ENCODE measurements at places on chromosomes 1 and 21. TPM values are rescaled to one million over a fixed set of nuclear protein-coding genes. Genes with fewer than 3 reads are reported as not detected.

Gene DNAH14
- 75.9 TPM for total RNA-seq

DNA sequence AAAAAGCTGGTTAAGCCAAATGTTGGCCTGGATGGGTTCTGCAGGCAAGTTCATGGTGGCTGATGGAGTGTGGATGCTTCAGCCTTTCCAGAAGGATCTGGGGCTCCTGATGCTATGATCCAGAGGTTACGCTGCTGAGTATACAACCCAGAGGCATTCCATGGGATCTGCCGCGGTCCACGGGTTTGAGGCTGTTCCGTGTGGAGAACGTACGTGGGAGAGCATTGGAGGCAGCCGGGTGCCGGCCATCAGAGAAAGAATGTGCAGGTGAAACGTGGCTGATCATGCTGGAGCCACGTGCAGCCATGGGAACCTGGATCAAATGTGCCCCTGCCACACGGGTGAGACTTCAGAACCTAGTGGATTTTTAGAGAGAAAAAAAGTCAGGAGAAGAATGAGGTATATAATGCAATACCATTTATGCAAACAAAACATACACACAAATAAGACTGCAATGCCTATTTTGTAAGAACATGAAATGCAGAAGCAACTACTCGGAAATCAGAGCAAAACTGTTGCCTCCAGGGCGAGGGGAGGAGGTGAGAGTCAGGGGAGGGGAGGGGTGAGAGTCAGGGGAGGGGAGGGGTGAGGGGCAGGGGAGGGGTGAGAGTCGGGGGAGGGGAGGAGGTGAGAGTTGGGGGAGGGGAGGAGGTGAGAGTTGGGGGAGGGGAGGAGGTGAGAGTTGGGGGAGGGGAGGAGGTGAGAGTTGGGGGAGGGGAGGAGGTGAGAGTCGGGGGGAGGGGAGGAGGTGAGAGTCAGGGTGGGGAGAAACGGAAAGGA, 116.5 kb upstream of the C1orf174 start:
- H3K27ac ChIP-seq, result no peak overlapping the region
- DNase-seq, result no peak
- no peaks in the 10 kb centered on the region for H3K36me3 ChIP-seq
- H3K4me3 ChIP-seq, result no peak overlapping the region
- H3K4me1 ChIP-seq, result no peaks in the 10 kb centered on the region
- no peaks in the 10 kb centered on the region for H3K27me3 ChIP-seq

Gene SCAF4
- total RNA-seq, result 13.0 TPM

DNA sequence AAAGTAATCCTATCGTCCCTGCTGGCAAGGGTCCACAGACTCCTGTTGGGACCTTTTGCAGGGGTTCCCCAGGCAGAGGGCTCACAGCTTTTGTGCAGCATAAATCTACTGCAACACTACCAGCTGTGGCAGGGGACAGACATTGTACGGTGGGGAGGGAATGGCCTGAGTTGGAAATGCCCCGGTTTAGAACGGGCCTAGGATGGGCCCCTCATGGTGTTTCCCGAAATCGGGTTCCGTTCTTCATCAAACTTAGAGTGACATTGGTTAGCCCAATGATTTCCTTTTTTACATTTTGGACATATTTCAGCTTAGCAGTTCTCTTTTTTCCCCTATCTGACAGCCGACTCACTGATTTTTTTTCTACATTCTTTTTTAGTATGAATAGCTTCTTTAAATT, 26.5 kb upstream of the SAMD11 start:
- H3K27ac ChIP-seq, result no peak overlapping the region
- H3K36me3 ChIP-seq, result no peaks in the 10 kb centered on the region
- DNase-seq, result no peak
- H3K4me3 ChIP-seq, result no peak overlapping the region
- no peaks in the 10 kb centered on the region for H3K4me1 ChIP-seq

- no peak overlapping the region for H3K27ac ChIP-seq
- no peaks in the 10 kb centered on the region for H3K4me1 ChIP-seq
- H3K36me3 ChIP-seq, result no peaks in the 10 kb centered on the region
Measured at GRCh38 chr1:162137179-162137960, 67.9 kb downstream of the NOS1AP start.

Gene OLFML2B
- 12.2 TPM for total RNA-seq

GRCh38 chr21:14678973-14679574, 133.0 kb upstream of the SAMSN1 start:
- no peaks in the 10 kb centered on the region for H3K27me3 ChIP-seq
- H3K36me3 ChIP-seq, result no peaks in the 10 kb centered on the region
- no peak overlapping the region for H3K27ac ChIP-seq
- no peaks in the 10 kb centered on the region for H3K4me1 ChIP-seq
- no peak overlapping the region for H3K4me3 ChIP-seq

Gene FCGR3A
- 11.7 TPM for total RNA-seq

DNA sequence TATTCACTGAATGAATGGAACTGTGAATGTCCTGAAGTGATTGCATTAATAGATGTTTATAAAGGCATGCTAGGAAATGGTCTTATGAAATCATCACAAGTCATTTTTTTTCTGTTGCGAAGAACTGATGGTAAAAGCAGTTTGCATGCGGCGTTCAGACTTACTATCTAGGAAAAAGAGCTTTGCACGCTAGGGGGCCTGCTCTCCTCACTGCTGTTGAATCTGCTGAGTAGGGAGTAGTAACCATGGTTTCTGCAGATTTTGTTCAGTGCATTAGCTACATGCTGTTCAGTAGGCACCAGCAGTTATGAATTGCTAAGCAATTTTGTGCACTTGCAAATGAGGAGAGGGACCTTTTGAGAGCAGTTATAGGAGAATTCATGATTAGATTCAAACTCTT, 57.9 kb downstream of the CENPF start:
- H3K27me3 ChIP-seq, result no peaks in the 10 kb centered on the region
- peaks cover 5% of the 10 kb centered on the region for H3K4me1 ChIP-seq

GRCh38 chr1:151992303-151993083, 1.2 kb downstream of the S100A10 start:
- peak overlapping the region; percentile 3 for H3K27ac ChIP-seq
- H3K27me3 ChIP-seq, result no peaks in the 10 kb centered on the region
- peak; percentile 55 for DNase-seq

Gene WDR64
- total RNA-seq, result not detected

Gene S100A3
- total RNA-seq, result 0.83 TPM

DNA sequence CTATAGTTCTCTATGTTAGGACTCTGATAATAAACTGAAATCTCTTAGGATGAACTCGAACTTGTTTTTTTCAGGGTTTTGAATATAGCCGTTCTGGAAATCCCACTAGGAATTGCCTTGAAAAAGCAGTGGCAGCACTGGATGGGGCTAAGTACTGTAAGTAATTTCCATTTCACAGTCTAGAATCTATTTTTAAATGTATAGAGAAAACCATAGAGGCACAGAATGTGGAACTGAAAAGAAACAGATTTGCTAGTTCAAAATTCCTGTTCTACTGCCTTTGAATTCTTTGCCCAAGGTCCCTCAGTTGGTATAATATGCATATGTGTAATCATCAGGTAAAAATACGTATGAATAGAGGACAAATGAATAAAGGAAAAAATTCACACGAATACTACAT, 4.8 kb downstream of the CTH start:
- H3K27me3 ChIP-seq, result no peaks in the 10 kb centered on the region
- DNase-seq, result no peak
- H3K27ac ChIP-seq, result no peak overlapping the region
- H3K4me1 ChIP-seq, result peaks cover 7% of the 10 kb centered on the region
- H3K4me3 ChIP-seq, result no peak overlapping the region

DNA sequence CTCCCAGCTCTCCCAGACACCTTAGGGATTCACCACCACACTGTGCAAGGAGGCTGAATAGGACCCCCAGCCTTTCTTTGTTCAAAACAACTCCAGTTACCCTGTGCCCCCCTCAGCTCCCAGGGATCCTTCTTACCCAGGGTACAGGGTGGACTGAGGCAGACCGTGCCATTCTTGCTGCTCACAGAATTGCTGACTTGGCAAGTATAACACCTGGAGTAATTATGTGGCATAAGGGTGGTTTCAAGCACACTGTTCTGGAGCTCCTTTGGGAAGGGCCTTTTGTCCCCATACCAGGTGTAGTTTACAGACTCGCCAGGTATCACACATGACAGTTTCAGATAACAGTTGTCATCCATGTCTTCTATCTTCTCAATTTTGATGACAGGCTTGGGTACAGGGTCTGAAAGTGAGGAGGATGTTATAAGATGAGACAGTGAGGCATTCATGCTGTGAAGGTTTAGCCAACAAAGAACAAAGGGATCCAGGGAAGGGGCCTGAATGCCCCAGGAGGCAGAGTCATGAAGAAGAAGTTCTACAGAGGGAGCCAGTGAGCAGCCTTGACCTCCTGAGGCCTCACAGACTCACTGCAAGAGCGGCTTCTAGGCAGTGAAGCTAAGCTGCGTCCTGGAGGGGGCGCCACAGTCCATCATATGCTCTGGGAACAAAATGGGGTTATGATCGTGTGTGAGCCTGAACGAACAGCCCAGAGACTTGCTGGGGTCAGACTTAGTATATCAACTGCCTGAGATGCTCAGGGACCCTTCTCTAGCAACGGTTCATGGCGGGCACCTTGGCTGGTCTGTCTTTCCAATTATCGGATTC, 30.3 kb downstream of the CD48 start:
- H3K27ac ChIP-seq, result no peak overlapping the region
- H3K4me3 ChIP-seq, result no peak overlapping the region
- no peaks in the 10 kb centered on the region for H3K36me3 ChIP-seq

DNA sequence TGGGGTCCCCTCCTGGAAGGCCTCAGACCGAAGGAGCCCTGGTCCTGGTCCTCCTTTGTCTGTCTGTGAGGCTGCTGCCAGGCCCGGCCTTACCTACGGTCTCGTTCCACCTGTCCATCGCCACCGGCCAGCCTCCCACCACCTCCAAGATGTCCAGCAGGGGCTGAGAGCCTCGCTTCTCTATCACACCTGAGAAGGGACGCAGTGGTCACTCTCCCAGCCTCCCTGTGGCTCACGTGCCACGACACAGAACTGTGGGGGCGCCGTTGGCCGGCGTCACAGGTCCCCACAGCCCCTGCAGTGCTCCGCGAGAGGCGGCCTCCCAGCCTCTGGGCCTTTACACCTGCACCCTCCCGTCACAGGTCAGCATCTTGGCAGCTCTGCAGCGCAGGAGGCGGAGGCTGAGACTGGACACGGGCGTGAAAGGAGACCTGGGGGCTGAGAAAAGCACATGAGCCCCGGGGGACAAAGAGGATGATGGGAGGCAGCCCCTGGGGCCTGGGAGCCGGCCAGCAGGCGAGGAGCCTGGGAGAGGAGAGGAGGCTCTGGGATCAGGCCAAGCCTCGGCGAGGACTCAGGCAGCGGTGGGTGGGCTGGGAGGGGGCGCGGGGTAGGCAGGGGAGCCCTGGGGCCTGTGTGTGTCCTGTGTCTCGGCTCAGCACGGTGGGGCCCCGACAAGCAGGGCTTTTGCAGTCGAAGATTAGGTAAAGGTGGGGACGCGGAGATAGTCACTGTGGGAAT, 20.5 kb downstream of the PRXL2B start:
- H3K4me1 ChIP-seq, result peaks cover 33% of the 10 kb centered on the region
- no peaks in the 10 kb centered on the region for H3K36me3 ChIP-seq
- H3K27ac ChIP-seq, result no peak overlapping the region
- no peak for DNase-seq

Gene DMRTA2
- total RNA-seq, result not detected

GRCh38 chr1:226633541-226634165, 85.1 kb downstream of the STUM start:
- H3K4me3 ChIP-seq, result no peak overlapping the region
- H3K4me1 ChIP-seq, result no peaks in the 10 kb centered on the region
- no peak overlapping the region for H3K27ac ChIP-seq
- no peak for DNase-seq
- no peaks in the 10 kb centered on the region for H3K27me3 ChIP-seq

DNA sequence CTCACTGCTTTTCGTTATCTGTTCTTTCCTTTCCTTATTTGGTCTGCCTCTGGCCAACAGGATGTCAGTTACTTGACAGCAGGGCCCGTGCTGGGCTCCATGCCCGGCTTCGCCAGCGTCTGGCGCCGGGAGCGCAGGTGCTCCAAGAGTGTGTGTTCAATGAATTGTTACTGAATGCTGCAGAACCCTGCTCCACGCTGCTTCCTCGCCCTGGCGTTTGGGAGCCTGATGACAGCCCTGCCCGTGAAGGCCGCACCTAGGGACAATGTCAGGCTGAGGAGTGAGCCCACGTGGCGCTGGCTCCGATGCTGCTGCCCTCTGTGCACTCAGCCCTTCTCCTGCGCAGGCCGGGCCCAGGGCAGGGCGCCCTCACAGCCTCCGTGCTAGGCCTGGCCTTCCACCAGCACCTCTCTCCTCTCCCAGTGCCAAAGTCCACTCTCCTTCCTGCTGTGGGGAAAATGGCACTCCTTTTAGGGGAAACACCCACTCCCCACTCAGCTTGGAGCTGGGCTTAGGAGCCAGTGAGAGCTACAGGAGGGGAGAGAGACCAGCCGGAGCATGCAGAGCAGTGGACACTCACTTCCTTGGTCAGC, 51.4 kb downstream of the ACBD3 start:
- H3K27me3 ChIP-seq, result no peaks in the 10 kb centered on the region
- peak overlapping the region; percentile 84 for H3K27ac ChIP-seq
- peaks cover 33% of the 10 kb centered on the region for H3K4me1 ChIP-seq
- peak; percentile 97 for DNase-seq
- no peak overlapping the region for H3K4me3 ChIP-seq
- H3K36me3 ChIP-seq, result no peaks in the 10 kb centered on the region

Gene NPPB
- total RNA-seq, result not detected

Gene APCS
- total RNA-seq, result not detected

GRCh38 chr1:227999056-227999930, 7.5 kb upstream of the WNT3A start:
- no peaks in the 10 kb centered on the region for H3K4me1 ChIP-seq
- DNase-seq, result peak; percentile 77
- H3K27me3 ChIP-seq, result no peaks in the 10 kb centered on the region
- H3K36me3 ChIP-seq, result no peaks in the 10 kb centered on the region

DNA sequence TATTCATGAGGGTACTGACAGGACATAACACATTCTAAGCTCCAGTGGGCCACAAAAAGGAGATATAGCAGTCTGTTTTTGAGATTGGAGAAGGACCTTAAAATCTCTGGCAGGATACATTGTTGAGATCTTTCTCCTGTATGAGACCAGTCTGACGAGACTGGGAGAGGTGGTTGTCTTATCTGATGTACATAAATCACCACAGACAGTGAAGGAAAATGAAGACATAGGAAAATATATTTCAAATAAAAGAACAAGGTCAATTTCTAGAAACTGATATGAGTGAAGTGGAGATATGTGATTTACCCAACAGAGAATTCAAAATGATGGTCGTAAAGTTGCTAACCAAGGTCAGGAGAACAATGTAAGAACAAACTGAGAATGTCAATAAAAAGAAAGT, 21.3 kb upstream of the EGLN1 start:
- H3K4me3 ChIP-seq, result no peak overlapping the region
- no peaks in the 10 kb centered on the region for H3K36me3 ChIP-seq
- no peaks in the 10 kb centered on the region for H3K27me3 ChIP-seq

GRCh38 chr1:61318319-61319125, 236.2 kb downstream of the NFIA start:
- H3K27ac ChIP-seq, result peak overlapping the region; percentile 72
- H3K36me3 ChIP-seq, result no peaks in the 10 kb centered on the region
- H3K4me3 ChIP-seq, result no peak overlapping the region
- DNase-seq, result peak; percentile 22

GRCh38 chr1:58466630-58467241, 79.8 kb downstream of the OMA1 start:
- H3K36me3 ChIP-seq, result no peaks in the 10 kb centered on the region
- DNase-seq, result no peak
- no peaks in the 10 kb centered on the region for H3K27me3 ChIP-seq

- DNase-seq, result no peak
- peaks cover 10% of the 10 kb centered on the region for H3K4me1 ChIP-seq
- H3K27me3 ChIP-seq, result no peaks in the 10 kb centered on the region
- peak overlapping the region; percentile 64 for H3K27ac ChIP-seq
- H3K36me3 ChIP-seq, result no peaks in the 10 kb centered on the region
- H3K4me3 ChIP-seq, result no peak overlapping the region
Measured at GRCh38 chr1:156097499-156098178, 15.4 kb upstream of the MEX3A start.

Gene SLC1A7
- total RNA-seq, result 0.13 TPM

Gene IGSF5
- total RNA-seq, result 0.89 TPM
